Breast epithelium (tissue), 4 donors: ENCODE measurements at places on chromosomes 11 and 22. TPM values are rescaled to one million over a fixed set of nuclear protein-coding genes. Genes with fewer than 3 reads are reported as not detected.

DNA sequence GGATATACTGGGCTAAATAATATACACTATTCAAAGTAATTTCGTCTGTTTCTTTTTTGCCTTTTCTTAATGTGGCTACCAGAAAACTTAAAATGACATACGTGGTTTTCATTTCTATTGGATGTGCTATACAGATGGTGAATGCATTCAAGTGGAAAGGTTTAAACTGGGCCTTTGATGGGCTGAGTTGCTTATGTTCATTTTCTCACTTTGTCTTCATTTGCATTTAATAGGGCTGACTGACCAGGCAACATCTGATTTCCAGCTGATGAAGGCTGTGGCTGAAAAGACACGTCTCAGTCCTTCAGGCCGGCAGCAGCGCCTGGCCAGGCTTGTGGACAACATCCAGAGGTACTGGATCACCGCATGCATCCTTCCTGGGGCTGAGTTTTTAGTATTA is 27.9 kb downstream of the PIWIL4 start:
- no peak for DNase-seq
- H3K27me3 ChIP-seq, result no peaks in the 10 kb centered on the region
- no peaks in the 10 kb centered on the region for H3K4me1 ChIP-seq
- no peak overlapping the region for H3K4me3 ChIP-seq

DNA sequence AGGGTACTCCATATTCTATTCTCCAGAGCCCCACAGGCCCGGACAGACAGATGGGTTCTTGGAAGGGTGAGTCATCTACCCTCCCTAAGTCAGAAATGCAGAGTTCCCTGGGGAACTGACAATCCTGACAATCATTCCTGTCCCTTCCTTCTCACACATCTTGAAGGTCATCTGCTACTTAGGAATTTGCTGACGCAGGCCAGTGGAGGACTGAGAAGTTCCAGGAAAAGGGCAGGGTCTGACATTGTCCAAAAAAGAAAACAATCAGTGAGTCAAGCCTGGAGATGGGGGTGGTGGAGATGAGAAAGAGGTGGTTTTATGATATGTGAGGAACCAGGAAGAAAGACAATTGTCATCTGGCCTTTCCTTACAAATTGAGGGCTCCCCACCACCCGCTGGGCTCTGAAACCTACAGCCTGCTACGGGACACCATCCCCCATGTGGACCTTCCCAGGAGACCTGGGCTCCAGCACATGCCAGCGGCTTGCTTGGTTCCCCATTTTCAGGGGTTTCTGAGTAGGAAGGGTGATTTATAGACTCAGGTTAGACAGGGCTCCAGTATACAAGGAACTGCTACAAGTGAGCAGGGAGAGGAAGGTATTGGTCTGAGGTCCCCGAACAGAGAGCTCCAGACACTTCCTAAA is 12.9 kb downstream of the CD59 start:
- peak overlapping the region; percentile 72 for H3K27ac ChIP-seq
- peaks cover 19% of the 10 kb centered on the region for H3K4me1 ChIP-seq
- DNase-seq, result no peak
- H3K36me3 ChIP-seq, result peaks cover 6% of the 10 kb centered on the region

- no peaks in the 10 kb centered on the region for H3K27me3 ChIP-seq
- no peaks in the 10 kb centered on the region for H3K36me3 ChIP-seq
- H3K27ac ChIP-seq, result peak overlapping the region; percentile 99
- H3K4me3 ChIP-seq, result peak overlapping the region; percentile 83
These were observed 599 bp downstream of the SIK3 start for GRCh38 chr11:117097389-117098268.

DNA sequence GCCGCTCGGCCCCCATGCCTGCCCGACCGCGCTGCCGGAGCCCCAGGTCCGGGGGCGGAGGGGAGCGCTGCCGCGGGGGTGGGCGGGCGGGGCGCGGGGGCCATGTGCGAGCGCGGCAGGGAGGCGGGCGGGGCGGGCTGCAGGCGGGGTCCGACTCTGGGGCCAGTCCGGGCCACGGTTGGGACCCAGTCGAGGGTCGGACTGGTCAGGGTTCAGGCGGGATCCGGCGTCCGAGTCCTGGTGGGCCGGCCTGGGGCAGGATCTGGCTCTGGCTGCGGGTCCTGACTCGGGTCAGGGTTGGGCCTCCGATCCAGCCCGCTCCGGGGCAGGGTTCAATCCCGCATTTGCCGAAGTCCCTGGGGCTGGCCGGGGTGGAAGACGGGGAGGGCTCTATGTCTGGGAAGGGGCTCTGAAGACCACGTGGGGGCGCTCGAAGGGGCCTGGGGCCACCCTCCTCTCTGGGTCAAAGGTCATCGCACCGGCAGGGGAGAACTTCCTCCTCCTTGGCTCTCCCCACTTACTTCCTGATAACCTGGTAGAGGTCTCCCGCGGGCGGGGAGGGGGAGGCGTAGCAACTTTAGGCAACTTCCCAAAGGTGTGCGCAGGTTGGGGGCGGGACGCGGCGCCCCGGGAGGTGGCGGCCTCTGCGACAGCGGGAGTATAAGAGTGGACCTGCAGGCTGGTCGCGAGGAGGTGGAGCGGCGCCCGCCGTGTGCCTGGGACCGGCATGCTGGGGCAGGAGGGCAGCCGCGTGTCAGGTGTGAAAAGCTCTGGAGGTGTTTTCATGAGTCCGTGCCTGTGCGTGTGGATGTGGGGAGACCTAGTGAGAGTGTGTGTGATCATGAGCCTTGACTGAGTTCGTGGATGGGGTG is 603 bp downstream of the ESRRA start:
- H3K27me3 ChIP-seq, result no peaks in the 10 kb centered on the region
- H3K4me3 ChIP-seq, result peak overlapping the region; percentile 62
- H3K36me3 ChIP-seq, result no peaks in the 10 kb centered on the region

- no peaks in the 10 kb centered on the region for H3K27me3 ChIP-seq
- DNase-seq, result no peak
- H3K27ac ChIP-seq, result no peak overlapping the region
- no peaks in the 10 kb centered on the region for H3K36me3 ChIP-seq
These were observed 35.6 kb downstream of the RNF169 start for GRCh38 chr11:74784234-74784633.

DNA sequence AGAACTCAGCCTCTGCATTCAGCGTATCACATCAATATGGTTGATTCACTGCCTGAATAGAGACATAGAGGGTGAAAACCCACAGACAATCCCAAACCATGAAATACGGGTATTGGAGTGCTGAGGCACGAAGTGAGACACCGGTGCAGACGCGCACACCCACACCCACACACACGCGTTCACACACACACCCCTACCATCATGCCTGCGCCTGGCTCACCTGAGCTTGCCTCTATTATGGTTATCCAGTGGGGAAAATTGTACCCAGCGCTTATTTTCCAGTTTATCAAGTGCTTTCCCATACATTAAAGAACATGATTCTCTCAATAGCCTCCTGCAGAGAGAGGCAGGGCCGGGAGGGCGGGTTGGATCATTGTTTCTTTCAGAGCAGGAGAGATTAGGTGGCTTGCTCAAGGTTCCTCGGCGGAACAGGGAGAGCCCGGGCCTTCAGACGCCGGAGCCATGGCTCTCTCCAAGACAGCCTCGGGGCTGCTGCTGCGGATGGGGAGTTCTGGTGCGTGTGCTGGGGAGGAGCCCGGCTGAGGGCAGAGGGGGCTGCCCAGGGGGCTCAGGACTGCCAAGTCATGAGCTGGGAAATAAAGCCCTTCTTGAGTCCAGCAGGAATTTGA is 78.9 kb upstream of the THY1 start:
- H3K27me3 ChIP-seq, result no peaks in the 10 kb centered on the region
- no peak overlapping the region for H3K27ac ChIP-seq
- no peak overlapping the region for H3K4me3 ChIP-seq
- H3K36me3 ChIP-seq, result no peaks in the 10 kb centered on the region

DNA sequence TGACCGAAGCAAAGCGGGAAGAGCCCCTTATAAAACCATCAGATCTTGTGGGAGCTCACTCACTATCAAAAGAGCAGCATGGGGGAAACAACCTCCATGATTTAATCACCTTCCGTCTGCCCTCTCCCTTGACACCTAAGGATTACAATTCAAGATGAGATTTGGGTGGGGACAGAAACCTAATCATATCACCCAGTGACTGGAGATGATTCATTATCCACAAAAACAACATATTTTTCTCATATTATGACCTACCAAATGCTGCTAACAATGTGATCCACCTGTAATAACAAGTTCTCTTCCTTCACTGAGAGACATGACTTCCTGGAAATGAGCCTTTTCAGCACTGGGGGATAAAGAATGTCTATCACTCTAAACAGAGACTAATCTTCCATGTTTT is 23.4 kb upstream of the HEPHL1 start:
- no peaks in the 10 kb centered on the region for H3K27me3 ChIP-seq
- no peak overlapping the region for H3K27ac ChIP-seq
- H3K36me3 ChIP-seq, result no peaks in the 10 kb centered on the region
- DNase-seq, result no peak
- no peak overlapping the region for H3K4me3 ChIP-seq

DNA sequence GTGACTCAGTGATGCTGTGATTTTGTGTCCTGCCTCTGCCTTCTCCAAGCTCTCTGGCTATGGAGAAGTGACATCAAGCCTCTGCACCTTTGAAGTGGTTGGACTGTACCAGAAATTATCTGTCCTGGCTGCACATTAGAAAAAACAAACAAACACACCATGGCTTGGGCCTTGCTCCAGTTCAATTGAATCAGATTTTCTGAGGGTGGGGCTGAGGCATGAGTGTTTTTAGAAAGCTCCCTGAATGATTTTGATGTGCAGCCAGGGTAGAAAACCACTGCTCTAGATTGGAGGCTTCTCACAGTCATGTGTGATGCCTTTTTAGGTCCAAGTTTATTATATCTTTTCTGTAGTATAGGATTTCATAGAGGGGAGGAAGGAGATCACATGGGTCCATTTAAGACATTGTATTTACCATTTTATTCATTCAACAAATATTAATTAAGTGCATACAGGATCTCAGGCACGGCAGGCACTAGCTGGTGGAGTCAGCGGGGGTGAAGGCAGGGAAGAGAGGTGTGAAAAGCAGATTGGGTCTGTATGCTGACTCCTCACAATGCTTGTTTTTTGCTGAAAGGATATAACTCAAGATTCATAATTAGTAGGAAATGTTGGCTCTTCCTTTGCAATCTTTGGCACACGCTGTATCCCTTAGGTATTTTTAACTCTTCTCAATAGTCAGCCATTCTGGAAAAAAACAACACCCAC is 7.1 kb upstream of the VSTM5 start:
- H3K4me3 ChIP-seq, result no peak overlapping the region
- no peaks in the 10 kb centered on the region for H3K4me1 ChIP-seq
- no peaks in the 10 kb centered on the region for H3K36me3 ChIP-seq

DNA sequence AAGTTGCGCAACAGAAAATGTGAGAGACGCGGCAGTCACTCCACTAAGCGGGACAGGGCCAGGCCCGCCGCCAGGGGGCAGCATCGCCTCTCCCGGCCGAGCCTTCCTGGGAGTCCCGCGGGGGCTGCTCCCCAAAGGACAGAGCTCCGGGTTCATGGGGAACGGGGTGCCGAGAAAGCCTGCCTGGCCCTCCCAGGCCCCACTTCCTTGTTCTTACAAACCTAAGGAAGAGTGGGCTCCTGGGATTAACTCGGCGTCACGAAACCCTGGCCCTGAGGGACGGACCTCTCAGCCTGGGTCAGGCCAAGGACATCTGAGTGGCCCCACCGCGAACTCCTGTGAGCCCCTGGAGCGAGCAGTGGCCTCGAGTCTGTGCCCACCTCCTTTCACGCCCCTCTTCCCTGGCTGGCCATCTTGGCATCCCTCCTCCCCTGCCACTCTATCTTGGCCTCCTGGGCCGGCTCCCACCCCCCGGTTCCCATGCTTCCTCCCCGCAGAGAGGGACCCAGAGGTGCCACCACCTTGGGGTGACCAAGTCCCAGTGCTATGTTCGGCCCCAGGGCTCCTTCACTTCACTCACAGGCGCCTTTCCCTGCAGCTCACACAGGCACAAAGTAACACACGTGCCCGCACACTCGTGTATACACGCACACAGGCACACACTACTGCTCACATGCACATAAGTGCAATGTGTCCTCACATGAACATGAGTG is 99.9 kb upstream of the FGF3 start:
- H3K4me1 ChIP-seq, result peaks cover 18% of the 10 kb centered on the region
- no peak overlapping the region for H3K4me3 ChIP-seq
- DNase-seq, result peak; percentile 78

The BATF2 gene
- 0.33 TPM for total RNA-seq

The CHRM1 gene
- total RNA-seq, result not detected

The LRRC55 gene
- total RNA-seq, result not detected
